ENCODE measurements at places on chromosomes 5 and 9.
A peak's percentile ranks its signal among the peaks of the same experiment; 100 is the strongest.

GRCh38 chr9:111483439-111483857 is 735 bp downstream of the ECPAS start:
- DNase-seq = peak; percentile 56

DNA sequence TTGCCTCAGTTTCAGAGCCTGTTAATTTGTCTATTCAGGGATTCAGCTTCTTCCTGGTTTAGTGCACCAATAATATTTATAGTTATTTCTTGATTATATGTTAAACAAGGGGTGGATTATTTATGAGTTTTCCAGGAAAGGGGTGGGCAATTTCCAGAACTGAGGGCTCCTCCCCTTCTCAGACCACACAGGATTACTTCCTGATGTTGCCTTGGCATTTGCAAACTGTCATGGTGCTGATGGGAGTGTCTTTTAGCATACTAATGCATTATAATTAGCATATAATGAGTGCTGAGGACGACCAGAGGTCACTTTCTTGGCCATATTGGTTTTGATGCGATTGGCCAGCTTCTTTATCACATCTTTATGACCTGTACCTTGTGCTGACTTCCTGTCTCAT is 6.2 kb upstream of the DTWD2 start:
- DNase-seq = no peak

DNA sequence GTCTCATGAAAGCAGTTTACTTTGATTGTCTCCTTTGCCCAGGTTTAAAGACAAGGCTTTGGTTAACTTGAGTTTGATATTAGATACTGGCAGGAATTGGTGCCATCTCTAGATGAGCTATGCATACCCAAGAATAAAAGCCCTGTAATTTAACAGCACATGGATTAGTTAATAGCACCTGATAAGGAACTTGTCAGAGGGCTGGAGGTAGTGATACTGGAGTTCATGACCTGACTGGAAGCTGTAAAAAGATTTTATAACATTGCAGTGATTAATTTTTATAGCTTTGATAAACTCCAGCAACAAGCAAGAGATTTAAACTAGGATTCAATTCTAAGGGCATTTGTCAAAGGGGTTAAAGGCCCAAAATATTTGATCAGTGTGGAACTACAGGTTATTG is 34.9 kb upstream of the SYK start:
- no peak for DNase-seq

GRCh38 chr5:163005949-163006348 is 431.4 kb upstream of the CCNG1 start:
- no peak for DNase-seq

- DNase-seq = no peak
These were observed 162.1 kb downstream of the FSTL4 start for GRCh38 chr5:133450286-133450685.

- no peak for DNase-seq
These were observed 211.4 kb downstream of the GAS1 start for GRCh38 chr9:86735772-86736458.
